Urinary bladder (tissue), 4 donors: ENCODE measurements at places on chromosomes 5 and 9. TPM values are rescaled to one million over a fixed set of nuclear protein-coding genes. Genes with fewer than 3 reads are reported as not detected.

DNA sequence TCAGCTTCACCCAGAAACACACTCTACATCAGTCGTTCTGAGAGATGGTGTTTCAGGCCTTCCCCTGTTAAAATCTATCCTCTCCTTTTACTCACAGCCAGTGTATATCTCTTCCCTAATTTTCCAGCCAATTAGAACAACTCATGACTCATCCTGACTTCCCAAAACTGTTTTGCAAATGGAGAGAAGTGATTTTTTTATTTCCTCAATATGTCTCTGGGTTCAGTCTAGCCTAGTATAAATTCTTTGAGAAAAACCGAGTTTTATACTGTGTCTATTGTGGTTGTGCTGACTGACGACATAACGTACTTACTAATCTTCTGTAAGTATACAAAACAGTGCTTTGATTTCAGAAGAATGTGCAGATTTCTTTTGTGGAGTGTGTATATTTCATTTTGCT, 28.4 kb upstream of the CAST start:
- no peak for DNase-seq

DNA sequence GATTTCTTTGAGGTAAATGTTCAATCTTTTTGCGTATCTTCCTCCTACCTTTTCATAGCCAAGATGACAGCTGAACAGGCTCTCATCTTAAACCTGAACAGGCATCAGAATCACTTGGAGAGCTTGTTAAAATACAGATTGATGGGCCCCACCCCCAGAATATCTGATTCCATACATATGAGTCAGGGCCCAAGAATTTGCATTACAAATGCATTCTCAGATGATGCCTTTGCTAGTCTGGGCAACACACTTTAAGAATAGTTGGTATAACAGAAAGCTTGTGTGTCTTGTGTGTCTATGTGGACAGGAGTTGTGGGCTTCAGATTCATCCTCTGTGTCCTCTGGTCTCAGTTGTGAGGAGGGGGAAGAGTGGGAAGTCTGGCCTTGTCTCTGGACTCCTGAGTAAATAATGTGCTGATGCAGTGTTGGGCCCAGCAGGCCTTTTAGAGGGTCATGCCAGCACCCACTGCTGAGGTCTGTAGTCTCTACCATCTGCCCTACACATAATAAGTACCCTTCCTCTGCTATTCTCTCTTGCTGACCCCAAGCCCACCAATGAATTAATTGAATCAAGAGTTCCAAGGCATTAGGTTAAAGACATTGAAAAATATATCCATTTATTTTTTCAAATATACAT, 43.1 kb downstream of the PTCD2 start:
- DNase-seq: no peak

DNA sequence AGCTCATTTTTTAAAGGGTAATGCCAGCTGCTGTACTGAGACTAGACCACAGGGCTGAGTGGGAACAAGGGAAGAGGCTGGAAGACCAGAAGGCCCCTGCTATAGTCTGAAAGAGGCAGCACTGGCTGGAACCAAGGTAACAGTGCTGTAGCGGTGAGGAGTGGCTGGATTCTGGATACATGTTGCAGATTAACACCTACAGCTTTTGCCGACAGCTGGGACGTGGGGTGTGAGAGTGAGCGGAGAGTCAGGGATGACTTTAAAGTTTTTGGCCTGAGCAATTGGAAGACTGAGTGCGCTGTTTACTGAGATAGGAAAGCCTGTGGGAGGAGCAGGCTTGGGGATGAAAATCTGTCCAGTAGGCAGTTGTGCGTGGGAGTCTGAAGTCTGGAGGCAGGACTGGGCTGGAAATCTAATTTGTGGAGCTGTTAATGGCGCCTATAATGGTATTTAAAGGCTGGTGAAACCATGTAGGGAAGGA, 26.5 kb downstream of the AQP7 start:
- DNase-seq: no peak

DNA sequence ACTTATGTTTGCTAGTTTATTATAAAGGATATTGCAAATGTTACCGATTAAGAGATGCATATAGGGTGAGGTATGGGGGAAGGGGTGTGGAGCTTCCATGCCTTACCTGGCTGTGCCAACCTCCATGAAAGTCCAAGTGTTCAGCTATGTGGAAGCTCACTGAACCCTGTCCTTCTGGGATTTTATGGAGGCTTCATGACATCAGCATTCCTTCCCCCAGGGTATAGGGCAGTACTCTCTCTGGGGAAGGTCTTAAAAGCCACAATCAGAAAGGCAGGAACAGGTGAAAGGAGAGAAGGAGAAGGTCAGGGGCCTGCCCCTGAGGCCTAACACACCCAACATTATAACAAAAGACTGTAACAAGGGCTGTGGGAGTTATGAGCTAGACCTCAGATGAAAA, 592.6 kb downstream of the PDE4D start:
- no peak for DNase-seq

DNA sequence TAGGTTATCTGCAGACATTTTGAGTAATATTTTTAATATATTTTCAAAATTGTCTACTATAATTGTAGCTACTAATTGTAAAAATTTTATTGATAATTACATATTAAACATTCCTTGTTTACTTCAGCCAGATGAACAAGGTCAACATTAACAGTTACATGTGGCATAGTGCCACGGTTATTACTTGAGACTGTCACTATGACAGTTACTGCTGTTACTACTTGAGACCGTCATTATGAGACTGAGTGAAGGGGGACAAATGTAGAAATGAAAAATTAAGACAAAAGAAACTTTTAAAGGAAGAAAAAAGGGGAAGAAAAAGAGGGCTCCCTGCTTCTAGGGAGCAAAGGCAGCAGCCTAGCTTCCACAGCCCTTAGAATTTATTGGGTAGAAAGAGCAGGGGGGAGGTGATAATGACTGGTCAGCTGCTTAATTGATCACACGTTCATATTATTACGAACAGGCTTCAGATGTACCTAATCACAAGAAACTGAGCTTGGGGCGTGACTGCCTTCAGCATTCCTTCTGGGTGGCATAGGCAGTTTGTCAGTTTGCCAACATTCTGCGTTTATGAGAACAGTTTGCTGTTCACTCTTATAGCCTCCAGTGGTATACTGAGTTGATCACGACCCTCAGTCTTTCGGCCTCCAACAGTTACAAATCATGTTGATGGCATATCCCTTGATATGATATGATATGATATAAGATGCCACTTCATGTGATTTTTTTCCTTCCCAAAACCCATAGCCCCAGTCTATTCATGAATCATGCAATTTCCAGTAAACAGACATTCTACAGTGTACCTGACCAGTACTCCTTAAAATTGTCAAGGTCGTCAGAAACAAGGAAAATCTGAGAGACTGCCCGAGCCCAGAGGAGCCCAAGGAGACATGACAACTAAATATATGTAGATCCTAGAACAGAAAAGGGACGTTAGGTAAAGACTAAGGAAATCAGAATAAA, 13.1 kb downstream of the MARCHF6 start:
- DNase-seq: peak; percentile 36

Gene BRINP1
- 0.23 TPM for polyA plus RNA-seq

Gene KCTD16
- 0.06 TPM for polyA plus RNA-seq

- DNase-seq: no peak
Measured at GRCh38 chr5:135481909-135482311, 29.8 kb upstream of the TIFAB start.

DNA sequence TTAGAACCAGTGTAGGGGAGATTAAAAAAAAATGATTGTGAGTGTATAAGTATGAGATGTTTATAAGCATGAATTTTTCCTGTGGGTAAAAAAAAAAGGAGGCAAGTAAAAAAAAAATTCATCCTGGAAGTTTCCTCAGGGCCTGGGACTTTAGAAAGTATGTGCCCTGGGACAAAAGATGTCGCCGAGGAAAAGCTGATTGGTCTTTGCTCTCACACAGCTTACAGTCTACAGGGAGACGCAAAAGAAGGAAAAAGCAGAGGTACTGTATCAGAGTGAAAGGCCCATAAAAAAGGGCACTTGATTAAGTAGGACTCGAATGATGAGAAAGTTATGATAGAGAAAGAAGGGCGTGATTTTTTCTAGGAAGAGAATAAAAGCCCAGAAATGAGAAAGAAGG, 501.4 kb upstream of the MEF2C start:
- no peak for DNase-seq

Gene NAIP
- polyA plus RNA-seq: 8.2 TPM

Gene TAF11L5
- polyA plus RNA-seq: not detected

DNA sequence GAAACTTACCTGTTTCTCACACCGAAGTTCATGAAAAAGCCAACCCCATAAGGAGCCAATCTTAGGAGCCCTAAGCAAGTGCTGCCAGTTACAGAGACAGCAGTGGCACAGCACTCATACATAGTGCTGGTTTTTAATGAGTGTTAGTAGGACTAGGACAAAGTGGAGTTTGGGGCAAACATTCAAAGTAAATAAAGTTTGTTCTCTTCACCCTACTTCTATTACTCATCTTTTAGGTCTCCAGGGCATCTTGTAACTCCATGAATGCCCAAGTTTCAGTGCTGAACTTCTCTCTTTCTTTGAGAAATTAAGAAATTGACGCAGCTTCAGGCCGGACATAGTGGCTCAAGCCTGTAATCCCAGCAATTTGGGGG, 584.7 kb downstream of the EBF1 start:
- DNase-seq: no peak

DNA sequence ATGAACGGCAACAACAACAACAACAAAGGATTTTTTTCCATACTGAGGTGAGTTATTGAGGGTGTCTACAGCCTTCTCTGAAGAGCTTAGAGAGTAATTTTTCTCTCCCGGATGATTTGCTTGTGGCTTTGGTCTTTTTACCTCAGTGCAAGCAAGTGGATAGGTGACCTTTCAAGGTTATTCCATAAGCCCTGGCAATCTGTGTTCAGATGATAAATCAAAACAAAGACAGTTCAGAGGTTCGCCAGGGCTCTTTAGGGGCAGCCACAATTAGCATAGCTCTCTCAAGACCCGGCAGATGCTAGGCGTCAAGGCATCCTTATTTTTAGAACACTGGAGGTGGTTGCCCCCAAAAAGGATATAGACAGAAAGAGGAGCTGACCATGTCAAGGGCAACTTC, 417.9 kb upstream of the C9orf72 start:
- DNase-seq: no peak

DNA sequence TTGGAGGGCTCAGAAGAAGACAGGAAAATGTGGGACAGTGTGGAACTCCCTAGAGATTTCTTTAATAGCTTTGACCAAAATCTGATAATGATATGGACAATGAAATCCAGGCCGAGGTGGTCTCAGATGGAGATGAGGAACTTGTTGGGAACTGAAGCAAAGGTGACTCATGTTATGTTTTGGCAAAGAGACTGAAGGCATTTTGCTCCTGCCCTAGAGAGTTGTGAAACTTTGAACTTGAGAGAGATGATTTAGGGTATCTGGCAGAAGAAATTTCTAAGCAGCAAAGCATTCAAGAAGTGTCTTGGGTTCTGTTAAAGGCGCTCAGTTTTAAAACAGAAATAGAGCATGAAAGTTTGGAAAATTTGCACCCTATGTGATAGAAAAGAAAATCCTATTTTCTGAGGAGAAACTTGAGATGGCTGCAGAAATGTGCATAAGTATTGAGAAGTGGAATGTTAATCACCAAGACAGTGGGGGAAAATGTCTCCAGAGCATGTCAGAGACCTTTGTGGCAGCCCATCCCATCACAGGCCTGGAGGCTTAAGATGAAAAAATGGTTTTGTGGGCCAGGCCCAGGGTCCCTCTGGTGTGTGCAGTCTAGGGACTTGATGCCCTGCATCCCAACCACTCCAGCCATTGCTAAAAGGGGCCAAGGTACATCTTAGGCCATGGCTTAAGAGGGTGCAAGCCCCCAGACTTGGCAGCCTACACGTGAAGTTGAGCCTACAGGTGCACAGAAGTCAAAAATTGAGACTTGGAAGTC, 463.7 kb upstream of the TLE4 start:
- DNase-seq: no peak

GRCh38 chr5:151800532-151800931, 28.8 kb downstream of the G3BP1 start:
- no peak for DNase-seq

GRCh38 chr9:88344013-88344412, 44.2 kb upstream of the SPIN1 start:
- no peak for DNase-seq

Gene ARAP3
- polyA plus RNA-seq: 11.7 TPM

GRCh38 chr5:67824852-67825251, 390.7 kb upstream of the PIK3R1 start:
- DNase-seq: no peak

GRCh38 chr5:42701351-42702059, 55.1 kb upstream of the CCDC152 start:
- DNase-seq: no peak
